DMS79 (cell line): ENCODE measurements at places on chromosomes 2 and 18.

DNA sequence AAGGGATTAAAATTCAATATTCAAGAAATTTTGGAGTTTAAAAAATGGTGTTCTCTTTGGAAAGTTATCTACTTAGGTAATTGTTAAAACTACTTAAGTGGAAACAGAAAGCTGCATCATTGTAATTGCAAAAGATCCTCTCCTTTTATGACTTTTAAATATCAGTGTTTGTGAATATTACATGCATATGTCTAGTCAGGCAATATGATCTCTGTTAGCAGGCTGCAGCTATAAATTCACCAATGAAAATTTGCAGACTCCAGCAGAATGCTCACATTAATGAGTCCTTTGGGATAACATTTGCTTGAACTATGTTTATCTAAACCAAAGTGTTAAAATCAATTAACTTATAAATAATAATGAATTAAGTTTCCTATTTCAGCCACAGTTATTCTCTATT, 59.2 kb upstream of the CSRNP3 start:
- DNase-seq: no peak

DNA sequence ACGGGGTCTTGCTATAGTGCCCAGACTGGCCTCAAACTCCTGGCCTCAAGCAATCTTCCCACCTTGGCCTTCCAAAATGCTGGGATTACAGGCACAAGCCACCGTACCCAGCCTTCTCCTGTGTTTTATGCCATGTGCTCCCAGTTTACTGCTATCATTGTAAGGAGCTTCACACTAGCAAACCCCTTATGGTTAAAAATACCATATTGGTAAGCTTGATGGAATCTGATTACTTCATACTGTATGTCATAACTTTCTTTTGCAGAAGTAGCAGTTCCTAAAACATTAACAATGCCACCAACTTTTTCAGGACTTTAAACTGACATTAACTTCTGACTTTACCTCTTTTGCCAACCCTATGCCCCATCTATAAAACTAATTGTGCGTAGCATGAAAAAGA, 36.2 kb downstream of the HAT1 start:
- no peak for DNase-seq

GRCh38 chr2:2846332-2847208, 515.5 kb upstream of the MYT1L start:
- peak; percentile 99 for DNase-seq

DNA sequence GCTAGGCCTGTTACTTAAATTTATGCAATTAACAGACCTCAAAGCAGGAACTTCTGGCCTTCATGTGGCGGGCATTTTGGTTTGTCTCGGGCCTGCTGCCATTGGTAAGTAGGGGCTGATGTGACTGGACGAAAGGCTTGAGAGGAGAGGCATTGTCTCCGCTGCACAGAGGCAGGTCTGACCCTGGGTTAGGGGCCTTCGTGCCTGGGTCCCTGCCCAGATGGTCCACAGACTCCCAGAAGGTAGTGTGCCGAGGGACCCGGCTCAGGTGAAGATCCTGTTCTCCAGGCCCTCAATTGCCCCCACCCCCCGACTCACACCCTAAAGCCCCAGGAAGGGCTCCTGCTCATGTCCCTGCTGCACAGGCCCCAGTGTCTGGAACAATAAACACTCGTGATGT, 764.9 kb downstream of the TMEM182 start:
- DNase-seq: no peak

GRCh38 chr2:37472959-37473358, 128.5 kb downstream of the QPCT start:
- DNase-seq: peak; percentile 94
